ENCODE measurements at places on chromosomes 4 and X.

DNA sequence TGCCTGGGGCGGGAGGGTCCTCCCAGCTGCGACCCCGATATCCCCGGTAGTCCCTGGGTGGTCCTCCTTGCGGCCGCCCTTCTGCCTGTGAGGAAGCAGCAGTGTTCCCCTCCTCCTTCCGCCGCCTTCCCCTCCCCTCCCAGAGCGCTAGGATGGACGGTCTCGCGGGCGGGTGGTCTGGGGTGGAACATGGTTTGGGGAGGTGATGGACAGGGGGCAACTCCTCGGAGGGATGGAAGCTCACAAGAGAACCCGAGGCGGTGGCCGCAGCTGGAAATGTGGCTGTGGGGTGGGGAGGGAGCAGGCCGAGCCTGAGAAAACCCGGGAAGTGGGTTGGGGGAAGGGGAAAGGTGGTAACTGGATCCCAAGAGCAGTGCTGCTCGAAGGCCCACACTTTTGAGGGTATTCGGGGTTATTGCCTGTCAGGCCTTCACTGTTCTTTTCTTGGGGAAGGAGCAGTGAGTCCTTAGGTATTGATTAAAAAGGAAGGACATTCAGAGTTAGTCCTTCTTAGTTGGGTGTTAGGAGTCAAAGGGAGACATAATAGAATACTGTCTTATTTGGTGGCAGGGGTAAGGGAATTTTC, 581 bp downstream of the UBE2K start:
- no peak for DNase-seq

GRCh38 chrX:123337886-123338639, 154.0 kb downstream of the GRIA3 start:
- DNase-seq: no peak

- no peak for DNase-seq
Observed at GRCh38 chr4:165738571-165738970, 134.5 kb upstream of the TLL1 start.

DNA sequence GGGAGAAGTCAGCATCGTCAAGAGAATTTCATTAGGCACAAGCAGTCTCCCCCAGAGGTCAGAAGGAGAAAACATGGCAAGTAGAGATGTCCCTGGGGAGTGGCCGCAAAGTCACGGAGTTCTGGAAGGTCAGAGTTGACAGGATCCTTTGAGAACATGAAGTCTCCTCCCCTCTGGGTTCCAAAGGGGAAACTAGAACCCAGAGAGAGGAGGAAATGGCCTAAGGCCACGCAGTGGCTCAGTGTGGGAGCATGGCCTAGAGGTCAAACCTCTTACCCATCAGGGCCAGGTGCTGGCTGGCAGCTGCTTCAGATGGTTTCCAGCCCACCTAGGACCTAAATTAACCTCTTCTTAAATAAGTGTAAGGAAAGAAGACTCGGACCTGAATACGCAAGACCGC, 884 bp downstream of the IDH3G start:
- DNase-seq: no peak

DNA sequence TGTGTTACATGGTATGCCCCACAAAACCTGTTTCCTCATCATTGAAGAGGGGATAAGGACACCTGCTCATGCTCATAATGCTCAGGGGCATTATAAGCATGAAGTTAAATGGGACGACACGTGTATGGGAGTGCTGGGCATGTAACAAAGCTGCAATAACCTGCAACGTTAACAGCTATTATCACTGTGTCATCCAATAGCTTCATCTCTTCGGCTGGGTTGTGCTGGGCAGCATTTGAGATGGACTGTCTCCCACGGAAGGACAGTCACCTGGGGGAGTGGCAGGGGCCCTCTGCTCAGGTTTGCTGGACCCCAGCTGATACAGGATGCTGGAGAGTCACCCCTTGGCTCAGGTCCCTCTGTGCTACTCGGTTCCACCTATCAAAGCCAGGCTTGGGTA, 94.5 kb downstream of the NSUN7 start:
- DNase-seq: no peak

DNA sequence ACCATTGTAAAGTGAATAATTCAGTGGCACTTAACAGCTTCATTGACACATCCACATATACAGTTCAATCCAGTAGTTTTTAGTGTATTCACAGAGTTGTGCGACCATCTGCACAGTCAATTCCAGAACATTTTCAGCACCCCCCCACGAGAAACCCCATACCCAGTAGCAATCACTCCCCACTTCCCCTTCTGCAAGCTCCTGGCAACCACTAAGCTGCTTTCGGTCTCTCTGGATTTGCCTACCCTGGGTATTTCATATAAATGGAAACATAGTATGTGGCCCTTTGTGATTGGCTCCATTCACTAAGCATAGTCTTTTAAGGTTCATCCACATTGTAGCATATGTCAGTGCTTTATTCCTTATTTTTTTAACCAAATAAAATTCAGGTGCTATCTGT, 10.0 kb downstream of the MSL3 start:
- no peak for DNase-seq

Measured in kidney epithelial cell (primary cell).